ENCODE measurements at places on chromosomes 4 and X.

- peak; percentile 7 for DNase-seq
These were observed 203.3 kb downstream of the CLCN4 start for GRCh38 chrX:10360116-10360515.

- no peak for DNase-seq
These were observed 11.3 kb downstream of the CCDC22 start for GRCh38 chrX:49246541-49246940.

DNA sequence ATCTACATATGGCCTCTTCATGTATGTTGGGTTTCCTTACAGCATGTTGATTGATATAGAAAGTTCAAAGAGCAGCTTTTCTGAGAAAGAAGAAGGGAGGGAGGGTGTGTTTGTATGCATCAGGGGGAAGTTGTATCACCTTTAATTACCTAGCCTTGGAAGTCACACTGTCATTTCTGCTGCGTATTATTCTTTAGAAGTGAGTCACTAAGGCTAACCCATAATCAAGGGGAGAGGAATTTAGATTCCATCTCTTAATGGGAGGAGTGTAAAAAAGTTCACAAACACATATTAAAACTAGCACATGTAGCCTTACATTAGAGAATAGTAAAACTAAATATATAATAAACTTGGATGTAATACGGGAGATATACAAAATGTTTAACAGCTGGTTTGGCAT is 86.5 kb upstream of the CBLL2 start:
- no peak for DNase-seq

- peak; percentile 69 for DNase-seq
These were observed 750 bp downstream of the TMEM129 start for GRCh38 chr4:1720163-1720983.

GRCh38 chrX:155857561-155857960 is 23.6 kb upstream of the VAMP7 start:
- DNase-seq = peak; percentile 21

DNA sequence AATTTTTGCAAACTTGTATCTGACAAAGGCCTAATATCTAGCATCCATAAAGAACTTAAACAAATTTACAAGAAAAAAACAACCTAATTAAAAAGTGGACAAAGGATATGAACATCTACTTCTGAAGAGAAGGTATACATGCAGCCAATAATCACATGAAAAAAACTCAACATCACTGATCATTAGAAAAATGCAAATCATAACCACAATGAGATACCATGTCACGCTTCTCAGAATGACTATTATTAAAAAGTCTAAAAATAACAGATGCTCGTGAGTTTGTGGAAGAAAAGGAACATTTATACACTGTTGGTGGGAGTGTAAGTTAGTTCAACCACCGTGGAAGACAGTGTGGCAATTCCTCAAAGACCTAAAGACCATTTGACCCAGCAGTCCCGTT is 24.0 kb downstream of the CEP44 start:
- DNase-seq = no peak

- DNase-seq = no peak
These were observed 43.6 kb downstream of the PAGE2 start for GRCh38 chrX:55132416-55132815.

DNA sequence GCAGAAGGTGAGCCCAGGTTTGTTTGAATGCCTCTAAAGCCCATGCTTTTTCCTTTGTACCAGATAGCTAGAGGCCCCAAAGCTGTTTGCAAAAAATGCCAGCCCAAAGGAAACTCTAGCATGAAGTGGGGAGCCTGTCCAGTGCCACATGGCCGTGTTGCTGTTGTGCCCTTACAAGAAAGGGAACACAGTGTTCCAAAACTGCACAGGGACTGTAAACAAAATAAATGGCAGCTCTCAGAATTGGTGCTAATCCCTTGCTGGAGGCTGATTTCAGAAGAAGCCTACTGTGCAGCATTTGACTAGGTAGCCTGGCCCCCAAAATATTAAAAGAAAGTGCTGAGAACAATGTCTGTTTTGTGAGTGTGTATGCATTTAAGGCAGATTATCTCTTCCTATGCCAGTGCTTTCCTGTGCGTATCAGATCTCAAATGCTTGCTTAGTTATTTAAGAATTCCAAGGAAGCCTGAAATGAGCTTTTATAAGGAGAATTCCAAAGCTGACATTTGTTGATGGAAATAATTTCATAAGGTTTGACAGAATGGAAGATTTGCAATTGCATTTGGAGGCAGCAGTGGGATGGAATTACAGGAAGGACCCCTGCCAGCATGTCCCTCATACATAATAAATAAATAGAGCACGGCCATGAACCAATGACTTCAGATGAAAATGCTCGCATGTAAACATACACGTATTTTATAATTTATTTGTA is 115.7 kb downstream of the IRF2 start:
- DNase-seq = no peak

DNA sequence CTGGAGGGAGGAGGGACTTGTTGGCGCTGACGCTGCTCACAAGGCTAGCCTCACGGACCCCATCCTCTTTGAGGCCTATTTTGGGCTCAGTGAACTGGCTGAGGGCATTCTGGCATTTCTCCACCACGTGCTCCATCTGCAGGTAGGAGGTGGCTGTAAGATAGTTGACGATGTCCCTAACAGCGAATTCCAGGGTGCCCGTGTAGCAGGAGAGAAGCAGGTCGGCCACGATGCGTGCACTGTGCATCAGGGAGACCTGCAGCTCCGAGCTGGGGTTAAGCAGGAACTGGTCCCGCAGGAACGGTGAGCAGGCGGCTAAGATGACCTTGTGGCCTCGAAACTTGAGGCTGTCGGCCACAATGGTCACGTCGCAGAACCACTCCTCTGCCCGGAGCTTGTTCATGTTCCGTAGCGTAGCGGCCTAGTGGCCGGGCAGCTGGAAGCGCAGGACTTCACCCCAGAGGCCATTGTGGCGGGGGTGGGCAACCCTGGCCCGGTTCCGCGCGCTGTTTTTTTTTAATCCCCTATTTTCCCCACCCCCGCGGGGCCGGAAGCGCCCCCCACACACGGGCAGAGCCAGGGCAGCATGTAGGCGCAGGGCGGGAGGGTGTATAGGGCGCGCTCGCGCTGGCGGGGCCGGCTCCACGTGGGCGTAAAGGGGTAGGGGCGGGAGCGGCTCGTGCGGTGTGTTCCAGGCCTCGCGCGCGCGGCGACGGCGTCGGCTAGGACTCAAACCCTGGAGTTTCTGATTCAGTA is 73.2 kb downstream of the UBE2K start:
- DNase-seq = no peak

DNA sequence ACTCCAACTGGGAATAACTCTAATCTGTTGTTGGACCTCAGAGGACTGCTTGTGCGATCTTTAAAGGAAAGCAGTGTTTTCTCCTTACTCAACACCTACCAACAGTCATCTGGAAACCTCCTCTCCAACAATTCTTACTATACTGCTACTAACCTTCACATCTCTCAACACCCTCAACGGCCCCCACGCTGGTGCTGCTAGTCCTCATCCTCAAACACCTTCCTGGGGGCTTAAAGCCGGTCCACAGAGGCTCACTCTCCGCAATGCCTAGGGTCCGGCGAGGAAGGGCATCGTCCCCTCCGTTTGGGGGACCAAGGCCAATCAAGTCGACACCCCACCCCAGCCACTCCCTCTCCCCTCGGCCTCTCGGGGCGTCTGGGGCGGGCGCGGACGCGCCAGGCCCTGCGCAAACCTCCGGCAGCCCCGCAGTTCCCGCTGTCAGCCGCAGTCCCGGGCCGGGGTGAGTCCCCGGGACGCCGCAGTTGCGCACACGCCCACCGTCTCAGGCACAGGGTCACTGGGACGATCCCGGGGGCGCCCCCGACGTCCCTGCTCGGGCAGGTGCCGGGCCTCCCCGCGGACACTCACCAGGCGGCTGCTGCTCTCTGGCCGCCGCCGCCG is 418 bp downstream of the TAB3 start:
- peak; percentile 39 for DNase-seq

DNA sequence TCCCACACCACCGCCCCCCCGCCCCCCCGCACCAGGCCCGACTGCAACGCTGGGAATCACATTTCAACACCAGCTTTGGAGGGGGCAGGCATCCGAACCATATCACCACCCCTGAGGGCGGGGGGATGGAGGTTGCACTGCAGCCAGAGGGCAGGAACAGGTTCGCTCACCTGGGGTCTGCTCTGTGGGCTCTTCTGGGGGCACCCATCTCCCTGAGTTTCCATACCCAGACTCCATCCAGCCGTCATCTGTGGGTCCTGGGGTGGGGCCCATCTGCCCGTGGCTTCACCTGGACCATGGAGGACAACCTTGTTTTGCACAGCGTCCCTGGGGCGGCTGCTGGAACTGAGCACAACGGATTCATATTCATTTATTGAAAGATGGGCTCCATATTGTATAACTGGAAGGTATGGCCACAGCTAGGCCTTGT is 6.9 kb downstream of the PSAPL1 start:
- DNase-seq = no peak

GRCh38 chr4:11468901-11469300 is 40.2 kb upstream of the HS3ST1 start:
- no peak for DNase-seq

DNA sequence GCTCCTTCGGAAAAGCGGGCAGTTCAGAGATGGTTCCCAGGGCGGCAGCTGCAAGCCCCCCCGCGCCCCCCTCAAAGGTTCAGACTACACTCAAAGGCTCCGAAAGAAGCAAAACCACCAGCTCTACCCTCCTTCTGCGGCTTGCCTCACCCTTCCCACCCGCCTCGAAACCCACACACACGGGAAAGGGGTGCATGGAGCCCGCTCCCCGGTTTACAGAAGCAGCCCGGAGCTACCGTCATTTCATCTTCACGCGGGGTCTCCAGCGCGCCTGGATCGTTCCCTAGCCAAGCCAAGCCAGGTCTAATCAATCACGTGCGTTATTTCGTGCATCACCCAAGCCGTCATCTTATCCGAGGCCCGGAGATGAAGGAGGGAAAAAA is 1.2 kb downstream of the NLGN4X start:
- no peak for DNase-seq

DNA sequence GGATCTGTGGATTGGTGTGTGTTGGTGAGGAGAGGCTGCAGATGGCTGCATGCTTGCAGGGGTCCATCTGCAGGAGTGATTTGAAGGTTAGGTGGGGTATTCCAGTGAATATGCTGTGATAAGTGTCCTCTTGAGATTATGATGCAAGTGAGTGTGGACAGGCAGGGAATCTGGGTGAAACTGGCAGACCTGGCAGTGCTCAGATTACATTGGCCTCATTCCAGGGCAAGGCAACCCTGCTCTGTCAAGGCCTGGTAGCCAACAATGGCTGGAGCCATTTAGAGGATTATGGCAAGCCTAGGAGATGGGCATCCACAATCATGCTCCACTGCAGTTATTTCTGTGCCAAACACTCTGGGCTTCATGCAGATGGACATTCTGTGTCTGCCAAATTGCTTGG is 113.9 kb downstream of the RTL3 start:
- DNase-seq = no peak

DNA sequence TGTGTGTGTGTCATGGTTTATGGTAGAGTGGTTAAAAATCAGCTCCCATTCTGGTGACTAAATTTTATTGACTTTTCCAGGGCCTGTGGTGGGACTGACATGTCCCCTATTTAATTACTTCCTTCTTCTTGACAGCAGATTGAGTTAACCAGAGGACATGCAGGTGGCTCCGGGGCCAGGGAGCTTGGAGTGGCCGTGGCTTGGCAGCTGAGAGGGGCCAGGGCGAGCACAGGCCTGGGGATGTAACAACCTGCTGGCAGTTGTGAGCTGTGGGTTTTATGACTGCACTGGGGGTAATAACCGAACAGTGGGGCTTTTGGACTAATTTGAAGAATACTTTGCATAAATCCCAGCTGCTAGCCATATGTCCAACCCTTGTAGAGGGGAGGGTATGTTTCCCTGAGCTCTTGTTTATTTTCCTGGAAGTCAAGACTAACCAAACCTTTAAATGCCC is 186.0 kb downstream of the MID1IP1 start:
- DNase-seq = no peak

DNA sequence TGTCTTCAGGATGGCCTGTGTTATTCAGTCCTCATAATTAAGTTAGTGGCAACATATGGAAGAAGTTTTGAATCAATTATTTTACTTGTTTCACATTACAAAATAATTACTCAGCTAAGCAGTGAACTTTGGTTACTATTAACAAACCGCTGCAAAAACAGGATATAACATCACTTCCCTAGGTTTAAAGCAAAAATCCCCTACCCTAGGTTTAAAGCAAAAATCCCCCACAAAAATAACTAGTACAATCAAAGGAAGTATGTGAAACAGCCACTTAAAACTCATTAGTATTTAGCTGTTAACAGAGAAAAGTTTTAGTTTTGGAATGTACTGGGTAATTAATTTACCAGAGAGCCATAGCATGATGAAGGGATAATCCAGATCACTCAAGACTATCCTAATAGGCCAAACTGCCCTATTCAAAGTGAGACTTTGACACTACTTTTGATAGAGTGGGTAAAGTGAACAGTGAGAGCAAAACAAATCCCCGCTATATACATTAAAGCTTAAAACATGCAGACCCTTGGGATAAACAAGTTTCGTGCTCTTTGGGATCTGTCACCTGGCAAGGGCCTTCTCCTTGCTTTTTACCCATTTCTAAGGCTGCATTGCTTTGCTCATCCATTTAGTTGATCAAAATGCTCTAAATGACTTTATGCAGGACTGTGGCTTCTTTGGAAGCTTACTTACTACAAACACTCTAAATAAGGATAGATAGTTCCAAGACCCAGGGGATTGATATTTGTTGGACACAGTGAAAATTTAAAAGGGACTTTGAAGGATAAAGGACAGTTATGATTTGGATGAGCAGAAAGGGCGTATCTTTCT is 36.4 kb upstream of the GPR174 start:
- no peak for DNase-seq

DNA sequence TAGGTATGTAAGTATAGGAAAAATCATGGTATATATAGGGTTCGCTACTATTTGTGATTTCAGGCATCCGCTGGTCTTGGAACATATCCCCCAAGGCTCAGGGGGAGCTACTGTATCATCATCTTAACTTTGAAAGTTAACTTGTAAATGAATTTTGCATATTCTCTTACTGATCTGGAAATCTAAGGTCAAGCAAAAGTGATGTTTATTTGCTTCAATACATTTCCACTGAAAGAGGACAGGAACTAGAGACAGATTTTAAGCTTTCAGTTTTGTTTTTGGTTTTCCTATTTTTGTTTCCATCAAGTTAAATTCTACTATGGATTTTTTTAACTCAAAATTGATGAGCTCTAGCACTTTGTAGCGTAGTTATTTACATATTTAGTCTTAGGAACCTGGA is 56.2 kb downstream of the NAF1 start:
- DNase-seq = no peak

DNA sequence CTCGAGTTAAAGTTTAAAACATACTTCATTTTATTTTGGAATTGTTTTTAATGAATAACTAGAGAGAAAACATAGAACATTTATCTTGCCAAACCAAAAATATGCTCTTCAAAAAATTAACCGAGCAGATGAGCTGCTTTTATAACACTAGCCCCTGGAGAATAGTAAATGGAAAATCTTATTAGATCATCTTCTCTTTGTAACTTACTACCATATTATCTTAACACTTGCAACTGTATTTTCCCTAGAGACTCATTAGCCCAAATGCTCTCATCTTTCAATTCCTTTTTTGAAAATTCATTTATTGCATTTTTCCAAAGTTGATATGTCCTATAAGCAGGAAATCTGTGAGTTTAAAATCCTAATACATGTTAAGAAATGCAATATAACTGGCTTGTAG is 143.3 kb downstream of the CAMK2D start:
- no peak for DNase-seq

Data from adipocyte (in vitro differentiated cells).